Left ventricle myocardium superior (tissue), 1 donor: ENCODE measurements at places on chromosomes 5 and 9. TPM values are rescaled to one million over a fixed set of nuclear protein-coding genes. Genes with fewer than 3 reads are reported as not detected.

C1QTNF2 gene
- total RNA-seq = 1.3 TPM

GGTA1 gene
- total RNA-seq = 28.3 TPM

PGM5 gene
- 150 TPM for total RNA-seq

GRCh38 chr5:135606431-135606830 is 27.6 kb upstream of the CXCL14 start:
- no peak for DNase-seq

ARL14EPL gene
- not detected for total RNA-seq

GRCh38 chr5:10652151-10652550 is 88.3 kb downstream of the ANKRD33B start:
- no peak for DNase-seq

DNA sequence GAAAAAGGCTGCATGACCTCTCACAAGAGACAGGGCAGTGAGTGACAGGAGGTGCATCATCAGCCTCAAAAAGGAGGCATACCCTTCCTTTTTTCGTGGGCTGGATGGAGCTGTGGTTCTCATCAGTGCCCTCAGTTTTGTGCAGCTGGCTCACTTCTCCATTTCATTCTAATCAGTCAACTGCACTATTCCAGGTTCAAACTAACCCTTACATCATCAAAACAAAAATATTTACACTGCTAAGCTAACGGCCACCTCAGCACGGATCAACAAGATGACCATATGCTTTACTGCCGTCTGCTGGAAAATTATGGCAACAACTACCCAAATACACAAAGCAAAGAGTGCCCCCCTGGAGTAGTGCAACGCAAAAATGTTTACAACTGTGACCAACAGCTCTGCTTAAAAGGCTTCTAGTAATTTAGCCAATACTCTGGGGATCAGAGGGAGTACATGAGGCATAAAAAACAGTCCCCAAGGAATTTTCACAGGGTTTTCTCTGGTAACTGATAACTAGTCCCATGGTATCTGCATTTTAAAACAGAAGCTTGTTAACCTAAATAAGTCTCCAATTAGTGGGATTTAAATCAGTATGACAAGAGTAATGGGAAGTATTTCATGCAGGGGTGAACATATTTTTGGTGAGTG is 10.8 kb downstream of the KCNV2 start:
- no peak for DNase-seq

CBY3 gene
- not detected for total RNA-seq

LMX1B gene
- total RNA-seq = 0.74 TPM

INSL6 gene
- not detected for total RNA-seq

DNA sequence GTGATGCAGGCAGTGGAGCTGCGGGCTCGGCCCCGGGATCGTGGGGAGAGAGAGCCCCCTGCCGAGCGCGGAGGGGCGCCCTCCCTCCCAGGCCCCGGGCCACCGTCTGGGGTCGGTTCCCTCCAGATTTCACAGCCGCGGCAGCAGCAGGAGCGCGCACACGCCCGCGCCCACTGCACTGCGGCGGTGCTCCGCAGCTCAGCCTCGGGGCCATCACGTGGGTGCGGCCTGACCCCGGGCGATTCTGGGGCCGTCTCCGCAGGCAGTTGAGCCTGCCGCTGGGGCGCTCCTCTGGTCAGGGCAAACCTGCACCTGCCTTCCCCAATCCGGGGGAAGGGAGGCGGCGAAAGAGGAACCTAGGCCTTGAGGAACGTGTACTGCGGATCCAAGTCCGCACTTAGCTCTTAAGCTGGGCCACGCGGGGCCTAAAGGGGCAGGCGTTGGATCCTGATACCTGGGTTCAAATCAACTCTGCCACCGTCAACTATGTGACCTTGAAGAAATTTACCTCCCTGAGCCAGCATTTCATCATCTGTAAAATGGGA is 9.4 kb upstream of the DELE1 start:
- peak; percentile 73 for DNase-seq

- peak; percentile 89 for DNase-seq
Observed at GRCh38 chr9:110125207-110125751, 82.7 kb downstream of the C9orf152 start.

DIPK1B gene
- total RNA-seq = 22.3 TPM

RPL35 gene
- total RNA-seq = 676 TPM

ECSCR gene
- 20.6 TPM for total RNA-seq

GRCh38 chr5:97019435-97020117 is 83.7 kb downstream of the LNPEP start:
- DNase-seq = no peak

DNA sequence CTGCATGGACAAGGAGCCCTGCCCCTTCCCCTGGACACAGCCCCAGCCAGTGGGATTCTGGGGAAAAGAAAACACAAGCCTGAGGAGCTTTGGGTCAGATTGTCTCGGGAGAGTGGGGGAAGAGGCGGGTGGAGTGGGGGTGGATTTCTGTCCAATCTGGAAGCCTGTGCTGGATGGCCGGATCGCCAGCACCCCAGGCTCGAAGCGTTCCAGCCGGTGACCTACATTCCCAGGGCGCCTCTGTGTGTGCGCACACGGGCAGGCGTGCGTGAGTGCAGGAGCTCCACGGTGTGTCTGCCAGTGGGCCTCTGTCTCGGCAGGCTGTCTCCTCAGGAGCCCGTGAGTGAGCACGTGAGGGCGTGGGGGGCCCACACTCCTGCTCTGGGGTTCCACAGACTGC is 74.3 kb upstream of the DAB2IP start:
- peak; percentile 48 for DNase-seq

- no peak for DNase-seq
Observed at GRCh38 chr9:75033791-75034473, 5.8 kb upstream of the CARNMT1 start.

DNA sequence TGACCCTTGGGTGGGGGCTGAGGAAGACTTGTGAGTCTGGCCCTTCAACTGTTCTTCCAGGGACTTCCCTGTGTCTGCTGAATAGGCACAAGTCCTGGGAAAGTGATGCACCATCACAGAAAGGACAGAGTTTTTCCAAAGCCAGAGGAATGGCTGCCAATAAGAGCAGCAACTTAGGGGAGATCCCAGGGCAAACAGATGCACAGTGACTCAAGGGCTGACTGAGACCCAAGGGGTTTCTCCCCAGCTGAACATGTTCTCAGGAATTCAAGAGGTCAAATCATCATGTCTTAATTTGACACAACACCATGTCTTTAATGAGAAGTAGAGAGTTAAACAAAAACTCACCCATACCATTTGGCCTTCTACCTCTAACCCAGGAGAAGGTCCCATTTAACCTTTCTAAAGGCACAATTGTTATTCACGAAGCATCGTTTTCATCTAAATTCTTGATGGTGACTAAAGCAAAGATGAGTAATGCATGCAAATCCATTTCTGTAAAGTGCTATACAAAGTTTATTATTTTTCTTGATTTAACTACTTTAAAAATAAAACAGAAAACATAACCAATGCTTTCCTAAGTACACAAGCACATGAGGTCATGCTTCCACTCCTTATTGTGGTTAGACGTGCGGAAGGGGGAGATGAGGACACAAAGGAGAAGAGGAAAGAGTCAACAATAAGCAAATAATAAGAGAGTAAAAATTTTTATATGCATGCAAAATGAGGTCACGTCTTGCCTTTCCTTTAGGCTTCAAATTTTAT is 324.1 kb downstream of the PLK2 start:
- no peak for DNase-seq

GRCh38 chr5:44574678-44575077 is 185.5 kb upstream of the FGF10 start:
- DNase-seq = no peak

NFIB gene
- 110 TPM for total RNA-seq

- DNase-seq = no peak
Observed at GRCh38 chr9:111000202-111000601, 38.1 kb downstream of the LPAR1 start.

DNA sequence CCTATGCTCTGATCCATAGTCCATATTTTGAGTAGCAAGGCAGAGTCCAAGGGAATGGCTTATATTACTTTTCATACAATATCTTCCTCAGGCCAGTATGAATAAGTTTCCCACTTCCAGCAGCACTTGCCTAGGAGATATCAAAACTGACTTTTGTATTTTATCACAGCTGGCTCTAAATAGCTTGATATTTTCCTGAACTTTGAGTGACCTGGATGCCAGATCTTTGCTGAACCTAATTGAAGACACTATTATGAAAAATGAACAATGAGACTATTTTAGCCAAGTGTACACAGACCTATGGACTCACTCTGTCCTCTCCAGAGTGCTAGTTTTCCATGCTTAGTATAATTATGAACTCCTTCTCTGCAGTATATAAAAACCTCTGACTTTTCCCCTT is 475.6 kb upstream of the PTGER4 start:
- DNase-seq = no peak

CAAP1 gene
- total RNA-seq = 6.2 TPM

- DNase-seq = no peak
Observed at GRCh38 chr9:99054581-99054980, 50.3 kb upstream of the TGFBR1 start.

GRCh38 chr9:98457726-98458370 is 202.4 kb upstream of the TBC1D2 start:
- DNase-seq = no peak

DNA sequence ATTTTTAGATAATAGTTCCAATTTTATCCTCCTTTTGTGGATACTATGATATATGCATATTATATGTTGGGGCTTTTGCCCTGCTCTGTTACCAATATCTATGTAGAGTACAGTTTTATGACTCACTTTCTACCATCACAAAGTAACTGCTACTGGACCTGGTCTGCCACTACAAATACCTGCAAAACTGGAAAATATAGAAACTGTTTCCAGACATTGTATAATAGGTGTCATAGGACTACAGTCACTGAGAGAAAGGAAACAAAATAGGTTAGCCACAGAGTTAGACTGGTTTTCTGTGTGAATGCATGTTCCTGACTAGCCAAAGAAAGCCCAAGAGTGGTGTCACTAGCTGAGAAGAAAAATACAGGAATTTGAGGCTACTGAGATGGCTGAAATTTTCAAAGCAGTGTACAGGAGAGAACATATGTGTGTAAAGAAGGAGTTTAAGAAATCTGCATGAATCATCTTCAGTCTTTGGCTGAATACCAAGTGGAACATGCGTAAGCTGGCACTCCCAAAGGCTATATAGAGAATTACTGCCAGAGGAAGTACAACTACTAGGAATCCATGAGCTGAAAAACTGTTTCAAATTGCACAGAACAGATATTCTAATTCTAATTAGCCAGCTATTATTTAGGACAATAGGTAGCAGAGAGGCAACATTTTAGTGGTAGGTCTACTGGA is 29.0 kb upstream of the FAM174A start:
- no peak for DNase-seq

CER1 gene
- not detected for total RNA-seq

- DNase-seq = no peak
Observed at GRCh38 chr5:134911285-134912206, 6.6 kb downstream of the PCBD2 start.

ECM2 gene
- 5.3 TPM for total RNA-seq
